ENCODE measurements at places on chromosomes 4 and X.

DNA sequence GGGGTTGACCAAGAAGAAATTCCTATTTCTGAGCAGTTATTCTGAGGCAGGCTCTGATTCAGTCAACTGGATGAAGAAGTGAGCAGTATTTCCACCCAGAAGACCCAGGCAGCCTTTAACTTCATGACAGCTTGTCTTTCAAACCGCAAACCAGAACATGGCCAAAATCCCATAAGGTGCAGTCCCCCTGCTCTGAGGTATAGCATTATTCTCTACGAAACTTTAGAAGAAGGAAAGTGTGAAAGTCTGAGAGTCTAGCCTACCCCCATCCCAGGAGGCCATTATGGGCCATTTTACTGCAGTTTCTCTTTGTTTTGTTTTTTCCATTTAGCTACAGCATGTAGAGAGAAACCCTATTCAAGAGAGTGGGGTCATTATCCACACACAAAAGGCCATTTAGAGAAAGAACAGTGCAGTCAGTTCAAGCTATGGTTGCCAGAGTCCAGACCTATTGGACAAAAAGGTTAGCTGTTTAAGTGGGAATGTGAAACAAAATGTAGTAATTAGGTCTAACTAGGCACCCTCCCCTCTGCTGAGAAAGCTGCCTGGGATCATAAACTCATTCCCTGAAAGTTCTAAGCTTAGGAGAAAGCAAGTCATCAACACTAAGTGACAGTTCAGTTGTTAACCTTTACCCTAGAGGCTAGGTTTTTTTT lies 52.1 kb upstream of the RASGEF1B start:
- no peak overlapping the region for H3K27ac ChIP-seq
- no peak for DNase-seq
- peaks cover 5% of the 10 kb centered on the region for H3K27me3 ChIP-seq
- peaks cover 7% of the 10 kb centered on the region for H3K4me1 ChIP-seq
- no peak overlapping the region for H3K4me3 ChIP-seq

- H3K36me3 ChIP-seq: no peaks in the 10 kb centered on the region
- H3K27ac ChIP-seq: no peak overlapping the region
- no peaks in the 10 kb centered on the region for H3K27me3 ChIP-seq
- H3K4me1 ChIP-seq: no peaks in the 10 kb centered on the region
- no peak for DNase-seq
These were observed 856.0 kb upstream of the FRG1 start for GRCh38 chr4:189084671-189085070.

DNA sequence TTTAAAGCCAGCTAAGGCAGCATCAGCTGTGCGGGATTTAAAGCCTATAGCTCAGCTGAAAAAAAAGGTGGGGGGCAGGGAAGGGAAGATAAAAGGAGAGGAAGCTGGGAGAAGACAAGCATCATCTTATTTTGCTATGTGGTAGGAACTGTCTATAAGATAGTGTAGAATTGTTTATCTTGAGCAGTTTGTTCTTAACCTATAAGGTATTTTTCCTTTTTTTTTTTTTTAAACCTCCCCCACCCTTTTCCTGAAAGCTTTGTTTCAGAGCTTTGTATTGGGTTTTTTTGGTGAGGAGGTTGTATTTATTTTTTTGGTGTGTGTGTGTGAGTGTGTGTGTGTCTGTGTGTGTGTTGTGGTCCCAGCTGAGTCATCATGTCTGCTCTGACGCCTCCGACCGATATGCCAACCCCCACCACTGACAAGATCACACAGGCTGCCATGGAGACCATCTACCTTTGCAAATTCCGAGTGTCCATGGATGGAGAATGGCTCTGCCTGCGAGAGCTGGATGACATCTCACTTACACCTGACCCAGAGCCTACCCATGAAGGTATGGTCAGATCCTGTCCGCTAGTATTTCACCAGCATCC lies 531 bp downstream of the RUFY3 start:
- peak overlapping the region; percentile 85 for H3K27ac ChIP-seq
- H3K4me1 ChIP-seq: peaks cover 24% of the 10 kb centered on the region
- no peaks in the 10 kb centered on the region for H3K27me3 ChIP-seq
- H3K4me3 ChIP-seq: peak overlapping the region; percentile 71
- peaks cover 1% of the 10 kb centered on the region for H3K36me3 ChIP-seq

GRCh38 chr4:183602557-183603027 lies 56.4 kb downstream of the RWDD4 start:
- DNase-seq: no peak
- H3K4me1 ChIP-seq: peaks cover 2% of the 10 kb centered on the region
- no peak overlapping the region for H3K4me3 ChIP-seq
- H3K27ac ChIP-seq: no peak overlapping the region
- peaks cover 3% of the 10 kb centered on the region for H3K27me3 ChIP-seq
- H3K36me3 ChIP-seq: no peaks in the 10 kb centered on the region

- H3K36me3 ChIP-seq: no peaks in the 10 kb centered on the region
- DNase-seq: no peak
- peaks cover 51% of the 10 kb centered on the region for H3K4me1 ChIP-seq
- no peaks in the 10 kb centered on the region for H3K27me3 ChIP-seq
These were observed 95.1 kb upstream of the LIMCH1 start for GRCh38 chr4:41442810-41443209.

DNA sequence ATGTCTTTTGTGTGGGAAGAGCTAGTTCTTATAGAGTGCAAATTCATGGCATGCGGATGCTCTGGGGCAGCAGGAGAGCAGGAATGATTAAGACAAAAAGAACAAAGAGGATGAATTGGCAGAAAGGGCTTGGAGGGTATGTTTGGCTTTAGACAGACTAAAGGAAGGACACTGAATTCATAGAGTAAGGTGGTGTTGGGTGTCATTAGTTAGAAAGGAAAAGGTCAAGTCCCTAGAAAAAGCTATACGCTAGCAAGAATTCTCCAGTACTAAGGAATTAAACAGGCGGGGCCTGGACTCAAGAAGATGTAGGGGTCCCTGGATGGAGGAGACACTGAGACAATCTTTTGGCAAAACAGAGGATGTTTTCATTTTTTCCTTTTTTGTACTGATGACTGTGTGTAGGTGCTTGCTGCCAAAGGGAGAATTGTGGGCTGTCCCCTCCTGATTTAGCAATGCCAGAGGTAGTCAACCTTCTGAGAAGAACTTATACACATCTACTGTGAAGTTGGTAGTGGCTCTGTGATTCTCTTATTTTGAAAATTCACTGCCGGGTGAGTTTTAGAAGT lies 391.0 kb downstream of the SPRY1 start:
- H3K27ac ChIP-seq: peak overlapping the region; percentile 4
- H3K4me1 ChIP-seq: peaks cover 19% of the 10 kb centered on the region
- no peaks in the 10 kb centered on the region for H3K36me3 ChIP-seq
- no peak overlapping the region for H3K4me3 ChIP-seq
- no peak for DNase-seq
- no peaks in the 10 kb centered on the region for H3K27me3 ChIP-seq

GRCh38 chrX:15299941-15300851 lies 15.2 kb downstream of the ASB11 start:
- peak overlapping the region; percentile 45 for H3K27ac ChIP-seq
- H3K4me3 ChIP-seq: no peak overlapping the region
- no peaks in the 10 kb centered on the region for H3K27me3 ChIP-seq
- DNase-seq: no peak
- peaks cover 11% of the 10 kb centered on the region for H3K4me1 ChIP-seq
- no peaks in the 10 kb centered on the region for H3K36me3 ChIP-seq

GRCh38 chr4:3615386-3616286 lies 83.4 kb upstream of the LRPAP1 start:
- H3K27ac ChIP-seq: no peak overlapping the region
- H3K36me3 ChIP-seq: no peaks in the 10 kb centered on the region
- peaks cover 34% of the 10 kb centered on the region for H3K4me1 ChIP-seq

DNA sequence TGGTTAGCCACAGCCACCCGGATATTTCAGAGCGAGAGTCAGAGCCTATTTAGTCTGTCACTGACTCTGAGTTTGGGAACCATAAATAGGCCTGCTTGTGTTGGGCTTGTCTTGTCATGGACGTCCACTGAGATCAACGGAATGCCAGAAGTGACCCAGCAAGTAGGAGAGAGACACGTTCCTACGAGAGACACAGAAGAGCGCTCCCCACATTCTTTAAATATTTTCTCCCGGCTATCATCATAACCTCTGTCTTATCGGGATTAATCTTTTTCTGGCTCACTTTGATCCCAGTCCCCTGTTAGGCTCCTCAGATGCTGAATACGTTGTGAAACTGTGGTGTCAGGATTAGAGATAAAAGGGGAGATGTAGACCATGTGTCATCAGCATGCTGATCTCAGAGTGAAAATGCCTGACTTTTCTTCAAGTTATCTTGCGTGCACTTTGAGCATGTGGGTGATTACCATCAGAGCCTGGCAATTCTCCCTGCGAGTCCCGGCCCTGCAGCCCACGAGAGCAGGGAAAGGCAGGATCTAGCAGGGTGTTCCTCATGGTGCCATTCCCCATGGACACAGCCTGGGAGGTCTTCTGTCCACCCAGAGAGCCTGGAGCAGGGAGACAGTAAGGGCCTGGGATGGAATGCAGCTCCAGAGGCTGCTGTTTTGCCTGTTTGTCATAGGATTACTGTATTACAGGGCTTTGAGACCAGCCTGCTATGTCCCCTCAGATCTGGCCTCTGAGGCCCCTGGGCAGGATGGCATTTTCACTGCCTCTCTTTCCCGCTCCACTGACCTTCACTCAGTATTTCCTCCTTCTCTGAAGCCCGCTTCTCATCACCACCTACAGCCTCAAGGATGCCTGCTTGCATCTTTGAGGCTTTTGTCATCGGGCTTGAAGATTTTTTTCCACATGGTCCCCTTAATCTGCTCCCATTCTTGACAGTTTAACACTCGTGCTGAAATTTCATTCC lies 2.8 kb upstream of the TENM3 start:
- DNase-seq: peak; percentile 50
- no peaks in the 10 kb centered on the region for H3K27me3 ChIP-seq
- H3K4me3 ChIP-seq: peak overlapping the region; percentile 32
- peaks cover 59% of the 10 kb centered on the region for H3K4me1 ChIP-seq
- peaks cover 4% of the 10 kb centered on the region for H3K36me3 ChIP-seq
- H3K27ac ChIP-seq: peak overlapping the region; percentile 98

DNA sequence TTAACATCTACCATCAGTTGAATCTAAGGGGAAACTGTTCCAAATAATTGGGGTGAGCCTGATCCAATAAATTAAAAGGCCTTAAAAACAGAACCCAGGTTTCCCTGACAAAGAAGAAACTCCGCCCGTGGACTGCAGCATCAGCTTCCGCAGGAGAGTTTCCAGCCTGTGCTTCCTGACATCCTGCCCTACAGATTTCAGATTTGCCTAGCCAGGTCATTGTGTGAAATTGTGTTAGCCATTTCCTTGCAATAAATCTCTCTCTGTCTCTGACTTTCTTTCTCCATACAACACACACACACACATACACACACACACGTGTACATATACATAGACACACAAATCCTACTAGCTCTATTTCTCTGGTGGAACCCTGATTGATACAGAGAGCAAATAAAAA lies 48.3 kb upstream of the LCORL start:
- no peak overlapping the region for H3K27ac ChIP-seq
- no peak overlapping the region for H3K4me3 ChIP-seq

- H3K4me1 ChIP-seq: peaks cover 16% of the 10 kb centered on the region
- no peaks in the 10 kb centered on the region for H3K27me3 ChIP-seq
- no peak overlapping the region for H3K4me3 ChIP-seq
- DNase-seq: no peak
These were observed 121.6 kb upstream of the PUDP start for GRCh38 chrX:7269589-7269988.

DNA sequence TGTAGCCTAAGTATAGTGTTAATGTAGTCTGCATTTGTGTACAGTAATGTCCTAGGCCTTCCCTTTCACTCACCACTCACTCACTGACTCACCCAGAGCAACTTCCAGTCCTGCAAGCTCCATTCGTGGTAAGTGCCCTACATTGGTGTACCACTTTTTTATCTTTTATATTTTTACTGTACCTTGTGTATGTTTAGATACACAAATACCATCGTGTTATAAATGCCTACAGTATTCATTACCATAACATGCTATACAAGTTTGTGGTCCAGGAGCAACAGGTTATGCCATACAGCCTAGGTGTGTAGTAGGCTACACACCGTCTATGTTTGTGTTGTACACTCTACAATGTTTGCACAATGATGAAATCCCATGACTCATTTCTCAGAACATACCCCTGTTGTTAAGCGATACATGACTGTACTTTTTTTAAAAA lies 15.4 kb downstream of the TSPAN5 start:
- DNase-seq: no peak
- H3K27me3 ChIP-seq: no peaks in the 10 kb centered on the region
- no peak overlapping the region for H3K4me3 ChIP-seq

GRCh38 chr4:110109455-110109854 lies 89.0 kb downstream of the ELOVL6 start:
- DNase-seq: no peak
- H3K27ac ChIP-seq: peak overlapping the region; percentile 32
- H3K4me1 ChIP-seq: peaks cover 35% of the 10 kb centered on the region
- no peak overlapping the region for H3K4me3 ChIP-seq
- H3K36me3 ChIP-seq: no peaks in the 10 kb centered on the region

GRCh38 chr4:48324281-48324680 lies 17.0 kb upstream of the SLAIN2 start:
- no peaks in the 10 kb centered on the region for H3K36me3 ChIP-seq
- H3K27me3 ChIP-seq: no peaks in the 10 kb centered on the region
- DNase-seq: no peak
- H3K4me1 ChIP-seq: peaks cover 8% of the 10 kb centered on the region
- H3K4me3 ChIP-seq: no peak overlapping the region
- no peak overlapping the region for H3K27ac ChIP-seq

DNA sequence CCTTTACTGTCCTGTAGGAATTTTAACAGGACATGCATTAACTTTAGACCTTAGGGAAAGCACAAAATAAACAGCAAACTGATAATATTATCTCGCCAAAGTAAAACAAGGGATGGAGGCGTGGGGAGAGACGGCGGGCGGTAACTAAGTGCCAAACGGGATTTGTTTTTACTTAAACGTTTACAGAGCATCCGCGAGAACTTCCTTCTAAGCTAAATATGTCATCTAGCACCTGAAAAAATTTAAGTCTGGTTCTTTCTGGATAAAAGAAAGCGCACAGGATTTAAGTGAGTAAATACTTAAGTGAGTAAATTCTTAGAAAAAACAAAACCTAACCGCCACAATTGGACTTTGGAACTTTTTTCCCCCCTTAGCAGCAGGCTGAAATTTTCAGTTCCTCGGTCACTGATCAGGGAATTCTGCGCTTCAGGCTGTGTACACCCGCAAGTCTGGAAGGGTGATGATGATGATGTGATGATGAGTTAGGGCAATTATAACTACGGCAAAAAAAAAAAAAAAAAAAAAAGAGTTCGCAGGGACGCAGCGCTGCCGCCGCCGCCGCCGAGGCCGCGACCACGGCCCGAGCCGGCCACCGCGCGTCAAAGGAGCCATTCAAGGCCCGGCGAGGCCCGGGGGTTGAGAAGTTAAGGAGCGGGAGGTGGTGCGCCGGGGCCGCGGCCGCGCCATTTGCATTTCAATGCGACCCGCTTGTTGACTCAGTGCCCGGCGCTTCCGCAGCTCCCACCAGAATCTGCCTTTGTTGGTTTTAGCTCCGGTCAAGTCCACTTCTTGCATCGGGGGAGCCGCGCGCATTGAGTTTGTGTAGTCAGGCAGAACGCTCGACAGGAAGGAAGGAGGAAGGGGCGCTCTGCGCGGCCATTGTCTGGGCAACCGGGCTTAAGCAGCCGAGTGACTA lies 108.8 kb downstream of the SPRY1 start:
- H3K36me3 ChIP-seq: no peaks in the 10 kb centered on the region
- DNase-seq: peak; percentile 67
- no peaks in the 10 kb centered on the region for H3K27me3 ChIP-seq
- peak overlapping the region; percentile 95 for H3K27ac ChIP-seq

Data from mesothelial cell of epicardium (in vitro differentiated cells).